Activated T-helper 2 cell treated with anti-CD3 and anti-CD28 coated beads, Interferon-gamma antibody, Interleukin-2, Interleukin-4, amounts not matched to agents 10 μg/mL and 5 μg/mL and 100 μg/mL, durations not matched to agents 14 hours and 24 hours and 36 hours (primary cell): ENCODE measurements at places on chromosomes 4 and X.
A peak's percentile ranks its signal among the peaks of the same experiment; 100 is the strongest.

GRCh38 chr4:8219236-8219635 lies 20.1 kb downstream of the SH3TC1 start:
- DNase-seq = no peak

DNA sequence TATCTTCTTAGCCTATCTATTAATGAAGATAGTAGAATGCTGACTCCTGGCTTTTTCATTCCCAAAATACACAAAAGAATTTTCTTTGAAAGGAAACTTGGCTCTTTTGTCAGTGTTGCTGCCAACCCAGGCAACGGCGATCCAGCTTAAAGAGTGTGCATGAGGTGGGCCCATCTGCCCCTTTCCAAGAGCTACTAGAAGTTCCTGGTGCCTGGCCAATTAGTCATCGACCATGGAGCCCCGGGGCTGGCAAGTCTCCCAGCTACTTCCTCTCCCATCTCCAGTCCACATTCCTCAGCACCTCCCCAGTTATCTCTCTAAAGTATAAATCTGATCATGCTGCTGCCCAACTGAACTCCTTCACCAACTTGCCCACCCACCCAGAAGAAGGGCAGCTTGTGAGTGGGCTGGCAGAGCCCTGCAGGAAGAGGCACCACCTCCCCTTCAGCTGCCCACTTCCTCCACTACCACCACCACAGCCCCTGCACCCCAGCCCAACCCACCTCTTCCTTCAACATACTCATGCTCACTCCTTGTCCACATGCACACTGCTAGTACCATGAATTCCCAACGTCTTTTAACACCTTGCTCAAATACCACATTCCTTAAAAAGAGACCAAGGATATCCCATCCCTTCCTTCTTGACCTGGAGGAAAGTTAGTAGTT lies 158.2 kb upstream of the MAP3K15 start:
- no peak for DNase-seq

DNA sequence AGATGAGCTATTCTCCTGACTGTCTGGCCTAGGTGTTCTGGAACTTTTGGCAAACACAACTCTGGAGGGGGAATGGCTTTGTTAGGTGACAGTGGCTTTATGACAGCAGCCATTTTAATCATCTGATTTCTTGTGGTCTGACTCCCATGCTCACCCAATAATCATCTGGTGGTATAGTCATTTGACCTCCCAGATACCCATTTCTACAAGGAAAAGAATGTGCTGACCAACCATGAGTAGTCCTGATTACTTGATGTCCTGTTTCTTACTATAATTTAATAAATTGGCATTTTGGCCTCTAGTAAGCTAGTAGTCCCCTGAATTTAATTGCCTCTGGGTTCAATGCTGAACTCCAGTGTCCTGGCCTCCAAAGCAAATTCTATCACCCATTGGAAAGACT lies 109.9 kb upstream of the DUSP21 start:
- no peak for DNase-seq

DNA sequence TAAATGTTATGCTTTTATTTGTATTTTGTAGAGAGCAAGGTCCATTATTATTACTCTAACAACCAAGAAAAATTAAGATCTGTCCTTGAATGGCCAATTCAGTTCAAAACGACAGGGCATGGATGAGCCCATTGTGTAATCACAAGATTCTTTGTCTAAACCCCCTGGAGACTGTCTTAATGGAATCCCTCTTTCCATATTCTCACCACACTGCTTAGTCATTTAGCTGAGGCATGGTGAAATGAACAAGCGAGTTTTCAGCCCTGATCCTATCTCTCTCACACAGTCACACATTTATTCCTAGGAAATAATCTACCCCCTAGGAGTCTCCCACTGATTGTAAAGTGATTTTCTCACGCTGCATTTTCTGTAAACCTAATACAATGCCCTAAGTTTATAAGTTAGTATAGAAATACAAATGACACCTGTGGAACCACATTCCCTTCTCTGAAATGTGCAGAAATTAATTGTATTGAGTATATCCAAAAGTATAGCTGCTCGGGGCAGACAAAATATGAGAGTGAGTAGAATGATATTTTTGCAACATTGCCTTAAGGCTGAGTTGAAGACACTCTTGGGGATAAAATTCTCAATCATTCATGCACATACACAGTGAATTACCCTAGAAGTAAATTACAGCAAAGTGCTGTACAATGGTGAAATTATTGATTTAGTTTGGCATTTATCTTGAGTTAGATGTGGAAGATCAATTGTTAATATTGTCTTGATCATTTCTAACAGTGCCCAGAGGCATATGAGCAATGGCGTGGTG lies 119.7 kb upstream of the PCDH7 start:
- no peak for DNase-seq

DNA sequence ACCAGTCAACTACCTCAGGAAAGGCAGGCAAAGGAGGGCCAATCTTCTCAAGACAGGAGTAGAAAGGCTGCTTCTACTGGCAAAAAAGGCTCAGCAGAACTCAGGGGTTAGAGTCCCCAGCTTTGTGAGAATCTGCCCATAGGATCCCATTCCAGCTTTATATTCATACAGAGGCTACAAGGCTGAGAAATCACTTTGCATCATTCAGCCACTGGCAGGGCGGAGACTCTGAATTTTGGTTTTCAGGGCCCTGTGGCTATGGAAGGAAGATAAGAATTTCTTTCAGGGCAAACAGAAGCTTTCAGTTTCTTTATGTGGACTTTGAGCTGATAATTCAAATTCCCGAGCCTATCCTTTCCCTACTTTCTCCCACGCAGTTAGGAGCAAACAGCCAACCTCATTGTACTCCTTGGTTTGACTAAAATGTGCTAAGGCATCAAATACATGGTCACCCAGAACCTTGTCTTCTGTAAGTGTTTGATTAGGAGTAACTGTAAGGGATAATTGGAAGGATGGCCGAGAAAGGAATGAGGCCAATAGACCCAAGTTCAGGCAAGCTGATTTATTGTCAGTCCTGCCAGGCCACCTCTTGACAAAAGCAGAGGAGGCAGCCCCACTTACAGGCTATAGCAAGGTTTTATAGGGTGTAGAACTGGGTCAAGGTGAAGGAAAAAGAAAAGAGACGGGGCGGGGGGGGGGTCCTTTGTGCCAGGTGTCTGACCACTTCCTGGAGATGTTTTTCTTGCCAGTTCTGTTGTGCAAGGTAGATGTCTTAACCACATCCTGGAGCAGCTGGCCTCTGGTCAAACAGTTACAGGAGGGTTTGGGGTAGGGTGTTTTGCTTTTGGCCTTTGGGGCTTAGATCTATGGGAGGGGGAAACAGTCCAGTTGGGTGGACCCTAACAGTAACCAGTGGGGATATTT lies 165.3 kb upstream of the PPP1R2C start:
- peak; percentile 19 for DNase-seq

GRCh38 chr4:132123870-132124623 lies 1025.0 kb upstream of the PCDH10 start:
- DNase-seq = no peak

- DNase-seq = no peak
Measured at GRCh38 chr4:179195887-179196286, 1753.7 kb upstream of the AGA start.

DNA sequence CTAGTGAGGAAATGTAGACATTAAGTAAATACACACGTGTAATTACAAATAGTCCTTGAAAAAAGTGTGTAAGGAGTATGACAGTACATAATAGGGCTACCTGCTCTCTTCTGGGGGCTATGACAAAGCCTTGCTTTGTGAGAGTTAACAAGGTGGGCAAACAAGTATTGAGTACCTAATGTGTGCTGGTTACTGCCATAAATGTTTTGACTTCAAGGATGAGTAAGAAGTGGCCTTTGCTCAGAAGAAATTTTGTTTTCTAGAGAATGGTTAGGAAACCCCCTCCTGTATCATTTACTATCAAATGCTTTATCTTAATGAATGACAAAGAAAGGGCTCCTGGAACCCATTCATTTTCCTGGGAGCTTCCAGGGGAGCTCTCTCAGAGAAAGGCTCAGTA lies 167.0 kb upstream of the CASK start:
- DNase-seq = no peak

- no peak for DNase-seq
Measured at GRCh38 chrX:114028907-114029662, 554.8 kb upstream of the HTR2C start.

DNA sequence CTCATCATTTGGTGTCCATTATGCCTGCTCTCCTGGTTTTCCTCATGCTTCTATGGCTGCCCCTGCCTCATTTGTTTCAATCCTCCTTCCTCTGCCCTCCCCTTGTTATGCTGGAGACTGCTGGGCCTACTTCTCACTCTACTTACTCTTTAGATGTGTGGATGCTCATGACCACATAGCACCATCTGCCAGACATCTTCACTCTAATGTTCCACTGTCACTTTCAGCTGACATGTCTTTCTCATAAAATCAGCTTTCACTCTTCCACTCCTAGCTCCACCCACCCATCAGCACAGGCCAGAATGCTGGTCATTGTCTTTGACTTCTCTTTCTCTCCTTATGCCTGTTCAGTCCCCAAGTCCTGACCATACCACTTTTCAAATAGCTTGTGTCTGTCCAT lies 86.8 kb downstream of the REPS2 start:
- no peak for DNase-seq

DNA sequence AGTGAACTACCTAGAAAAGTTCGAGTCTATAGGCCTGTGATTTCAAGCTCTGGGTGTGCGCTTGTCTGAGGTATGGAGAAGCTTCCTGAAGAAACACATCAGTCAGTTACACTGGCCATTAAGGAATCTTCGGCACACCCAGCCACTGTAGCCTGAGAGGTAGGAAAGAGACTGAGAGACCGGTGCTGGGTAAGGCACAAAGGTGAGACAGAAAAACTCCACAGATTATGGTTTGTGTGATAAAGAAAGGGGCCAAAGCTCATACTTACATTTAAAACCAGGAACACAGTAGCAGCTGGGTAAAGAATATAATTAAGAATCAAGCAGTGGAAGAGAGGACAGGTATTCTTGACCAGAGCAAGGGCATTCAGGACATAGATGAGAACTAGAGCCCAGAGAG lies 74.8 kb upstream of the TTC29 start:
- no peak for DNase-seq

- DNase-seq = no peak
Measured at GRCh38 chrX:109374262-109374960, 107.5 kb downstream of the GUCY2F start.

DNA sequence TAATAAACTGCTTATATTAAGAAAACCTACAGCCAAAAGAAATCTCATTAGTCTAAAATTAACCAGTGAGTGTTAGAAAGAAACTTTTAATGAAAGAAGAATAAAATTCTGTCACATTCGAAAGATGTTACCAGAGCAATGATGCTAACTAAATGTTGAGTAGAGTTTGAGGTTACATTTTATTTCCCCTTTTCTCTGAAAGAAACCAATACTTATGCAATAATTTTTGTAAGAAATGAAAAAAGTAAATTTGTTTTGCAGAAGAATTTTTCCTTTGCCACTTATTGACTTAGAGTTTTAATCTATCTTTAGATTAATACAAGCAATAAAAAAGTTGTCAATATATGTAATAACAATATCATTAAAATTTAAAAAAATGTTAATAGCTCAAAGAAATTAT lies 574.0 kb upstream of the GALNTL6 start:
- no peak for DNase-seq

DNA sequence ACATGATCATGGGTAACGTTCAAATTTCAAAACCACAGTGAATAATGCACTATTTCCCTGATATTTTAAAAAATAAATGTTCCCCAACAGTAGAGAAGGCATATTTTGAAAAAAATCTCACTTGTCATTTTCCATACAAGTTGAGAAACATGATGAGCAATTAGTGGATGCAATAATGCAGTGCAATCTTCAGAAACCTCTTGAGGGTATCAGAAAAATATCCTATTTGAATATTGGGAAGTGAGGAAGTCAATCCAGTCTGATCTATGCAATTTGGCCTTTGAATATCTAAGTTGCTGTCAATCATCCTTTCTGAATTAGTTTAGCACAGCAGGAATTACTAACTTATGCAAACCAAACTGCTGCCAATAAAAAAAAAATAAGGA lies 776.8 kb downstream of the PCDH18 start:
- DNase-seq = no peak

- no peak for DNase-seq
Measured at GRCh38 chr4:53510321-53510720, 81.0 kb downstream of the LNX1 start.
